ENCODE measurements at places on chromosomes 2 and 18.

GRCh38 chr2:159150280-159150746 is 136.2 kb downstream of the WDSUB1 start:
- no peak for DNase-seq

- no peak for DNase-seq
Measured at GRCh38 chr2:141439524-141439923, 691.3 kb downstream of the LRP1B start.

- DNase-seq: no peak
Measured at GRCh38 chr18:70005580-70005979, 57.9 kb upstream of the CD226 start.

GRCh38 chr2:3117650-3118216 is 259.9 kb downstream of the EIPR1 start:
- no peak for DNase-seq

DNA sequence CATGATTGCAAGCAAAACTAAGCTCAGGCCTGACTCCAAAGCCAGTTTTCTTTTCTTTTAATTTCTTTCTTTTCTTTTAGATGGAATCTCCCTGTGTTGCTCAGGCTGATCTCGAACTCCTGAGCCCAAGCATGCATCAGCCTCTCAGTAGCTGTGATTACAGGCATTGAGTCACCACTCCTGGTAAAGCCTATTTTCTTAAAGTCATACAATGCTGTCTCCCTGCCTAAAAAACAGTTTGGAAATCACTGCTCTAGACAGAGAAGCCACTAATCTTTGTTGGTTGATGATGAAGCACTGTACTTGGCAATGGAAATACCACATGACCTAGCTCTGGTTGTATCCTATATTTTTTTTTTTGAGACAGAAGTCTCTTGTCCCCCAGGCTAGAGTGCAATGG is 33.1 kb upstream of the ZNF532 start:
- DNase-seq: no peak

Measured in activated T-cell treated with anti-CD3 and anti-CD28 coated beads for 1 hour (primary cell).